Lung microvascular endothelial cell (primary cell): ENCODE measurements at places on chromosomes 16 and 17. TPM values are rescaled to one million over a fixed set of nuclear protein-coding genes. Genes with fewer than 3 reads are reported as not detected.

DNA sequence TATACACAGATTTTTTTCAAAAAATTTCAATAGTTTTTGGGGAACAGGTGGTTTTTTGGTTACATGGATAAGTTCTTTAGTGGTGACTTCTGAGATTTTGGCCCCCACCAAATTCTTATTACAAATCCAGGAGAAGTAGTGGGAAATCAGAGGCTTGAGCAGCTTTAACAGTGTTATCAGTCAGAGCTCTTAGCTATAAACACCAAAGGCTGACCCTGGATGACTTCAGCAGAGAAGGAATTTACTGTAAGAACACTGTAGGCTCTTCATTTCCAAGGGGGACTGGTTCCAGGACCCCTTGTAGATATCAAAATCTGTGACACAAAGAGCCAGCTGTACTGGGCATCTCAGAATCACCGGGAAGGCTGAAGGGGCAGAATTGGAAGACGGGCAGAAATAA lies 17.8 kb downstream of the MPHOSPH6 start:
- DNase-seq: no peak

GRCh38 chr17:62160816-62161215 lies 95.7 kb upstream of the MED13 start:
- DNase-seq: no peak

GRCh38 chr17:17252149-17252661 lies 15.2 kb upstream of the FLCN start:
- no peak for DNase-seq

DNA sequence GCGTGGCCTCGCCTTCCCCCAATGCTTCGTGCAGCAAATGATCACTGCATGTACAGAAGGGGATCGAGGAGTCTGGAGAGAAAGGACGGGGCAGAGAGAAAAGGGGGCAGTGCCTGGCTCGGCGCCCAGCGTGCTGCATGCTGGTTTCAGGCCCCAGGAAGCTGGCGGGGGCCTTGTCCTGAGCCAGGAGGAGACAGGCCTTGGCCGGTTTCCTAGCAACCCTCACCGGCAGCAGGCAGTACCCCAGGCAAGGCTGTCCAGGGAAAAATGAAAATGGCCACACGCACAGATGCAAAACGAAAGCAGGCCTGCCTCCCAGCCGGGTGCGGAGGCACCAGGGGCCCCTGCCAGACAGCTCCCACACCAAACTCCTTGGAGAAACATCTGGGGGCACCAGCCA lies 126.3 kb downstream of the ZFHX3 start:
- DNase-seq: no peak

DNA sequence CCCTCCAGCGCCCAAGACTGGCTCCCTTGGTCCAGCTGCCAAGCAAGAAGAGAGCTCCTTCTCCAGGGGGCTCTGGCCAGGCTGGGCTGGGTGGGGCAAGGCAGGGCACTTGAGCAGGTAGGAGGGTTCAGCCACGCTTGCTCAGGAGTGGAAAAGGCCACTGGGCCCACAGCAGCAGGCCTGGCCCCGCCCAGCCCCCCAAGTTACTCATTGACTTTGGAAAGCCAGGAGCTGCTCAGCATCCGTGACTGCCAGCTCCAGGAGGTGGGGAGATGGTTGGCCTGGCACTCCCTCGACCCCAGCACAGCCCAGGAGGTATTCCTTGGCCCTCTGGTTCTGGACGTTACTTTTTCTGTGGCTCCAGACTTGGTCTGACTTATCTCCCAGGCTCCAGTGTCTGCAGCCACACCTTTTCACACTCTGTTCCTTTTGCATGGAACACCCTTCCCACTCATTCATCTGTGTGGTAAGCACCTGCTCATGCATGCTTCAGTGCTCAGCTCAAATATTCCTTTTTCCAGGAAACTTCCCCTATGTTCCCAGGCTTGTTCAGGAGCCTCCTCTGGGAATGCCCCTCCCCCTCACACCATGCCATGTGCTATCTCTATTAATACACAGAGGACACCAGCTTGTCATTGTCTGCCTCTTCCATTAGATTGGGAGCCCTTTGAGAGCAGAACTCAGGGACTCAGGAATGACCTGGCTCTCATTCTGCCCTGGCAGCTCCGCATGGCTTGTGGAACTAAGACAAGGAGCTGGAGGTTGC lies at the start of gene CDH16:
TSS of gene CDH16 (minus strand) at position 83 of the 766 bp plus-strand sequence. CDS start 820 bp downstream, outside the sequence.
- no peak for DNase-seq

DNA sequence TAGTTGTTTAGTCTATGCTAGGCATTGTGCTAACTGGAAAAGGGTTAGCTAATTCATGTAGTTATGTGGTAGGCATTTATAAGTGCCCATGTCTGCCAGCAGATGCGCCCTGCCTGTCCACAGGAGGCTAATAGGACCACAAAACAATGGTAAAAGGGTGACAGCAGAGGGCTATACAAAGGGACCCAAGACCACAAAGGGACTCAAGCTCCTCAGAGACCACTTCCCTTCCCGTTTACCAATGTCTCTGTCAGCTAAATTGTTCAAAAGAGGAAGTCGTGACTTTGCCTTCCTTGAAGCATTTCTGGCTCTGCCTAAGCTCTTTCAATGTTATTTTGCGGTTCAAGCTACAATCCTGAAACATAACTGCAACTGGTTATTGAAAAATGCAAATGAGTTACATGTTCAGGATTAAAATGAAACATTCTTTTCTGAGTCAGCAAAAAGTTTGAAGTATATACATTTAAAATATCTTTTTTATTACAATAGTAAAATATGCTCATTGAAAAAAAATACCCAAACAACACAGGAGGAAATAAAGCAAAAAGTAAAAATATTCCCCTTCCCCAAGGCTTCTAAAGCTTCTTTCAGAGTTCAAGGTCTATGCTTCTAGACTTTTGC lies 149.2 kb downstream of the MAF start:
- no peak for DNase-seq

The AOC3 gene
- 0.20 and 0.22 TPM in 2 replicates for total RNA-seq

The TBC1D28 gene
- not detected in 2 replicates for total RNA-seq

The DNAH2 gene
- total RNA-seq: under 0.01 and 0.20 TPM in 2 replicates

The MYCBPAP gene
- under 0.01 and 0.20 TPM in 2 replicates for total RNA-seq

The GOSR1 gene
- total RNA-seq: 16.3 and 24.4 TPM in 2 replicates

The DRC3 gene
- 1.1 and 2.0 TPM in 2 replicates for total RNA-seq

The ALOX12B gene
- not detected in 2 replicates for total RNA-seq
